Stimulated activated CD4-positive, alpha-beta T cell treated with anti-CD3 and anti-CD28 coated beads, Interleukin-15, amount 100 ng/mL, for 48 hours (primary cell): ENCODE measurements at places on chromosomes 3 and 15.
A peak's percentile ranks its signal among the peaks of the same experiment; 100 is the strongest.

- no peak for DNase-seq
Measured at GRCh38 chr15:79381593-79381992, 50.5 kb upstream of the MINAR1 start.

- DNase-seq = no peak
Measured at GRCh38 chr3:13391308-13391707, 28.8 kb downstream of the NUP210 start.

GRCh38 chr3:132834356-132834755, 112.1 kb upstream of the NPHP3 start:
- no peak for DNase-seq

- DNase-seq = no peak
Measured at GRCh38 chr3:13452490-13453335, 27.4 kb upstream of the HDAC11 start.

- no peak for DNase-seq
Measured at GRCh38 chr3:4163011-4163410, 140.2 kb upstream of the SETMAR start.

DNA sequence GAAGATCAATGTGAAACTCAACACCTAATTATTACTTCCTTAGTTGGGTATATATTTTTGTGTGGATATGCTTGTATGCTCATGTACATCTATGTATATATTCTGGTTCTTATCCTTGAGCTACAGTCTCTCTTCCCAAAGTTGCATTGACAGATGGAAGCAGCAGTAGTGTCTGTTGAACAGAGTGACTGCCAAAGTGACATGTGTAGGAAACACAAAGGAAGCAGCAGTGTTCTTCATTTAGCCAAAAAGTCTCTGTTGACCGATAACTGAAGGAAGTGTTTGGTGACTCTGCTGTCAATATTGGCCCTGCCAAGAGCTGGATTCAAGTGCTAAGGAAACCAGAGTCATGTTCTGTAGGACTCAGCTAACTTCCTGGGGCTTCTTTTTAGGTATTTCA, 123.8 kb downstream of the C3orf70 start:
- DNase-seq = no peak

DNA sequence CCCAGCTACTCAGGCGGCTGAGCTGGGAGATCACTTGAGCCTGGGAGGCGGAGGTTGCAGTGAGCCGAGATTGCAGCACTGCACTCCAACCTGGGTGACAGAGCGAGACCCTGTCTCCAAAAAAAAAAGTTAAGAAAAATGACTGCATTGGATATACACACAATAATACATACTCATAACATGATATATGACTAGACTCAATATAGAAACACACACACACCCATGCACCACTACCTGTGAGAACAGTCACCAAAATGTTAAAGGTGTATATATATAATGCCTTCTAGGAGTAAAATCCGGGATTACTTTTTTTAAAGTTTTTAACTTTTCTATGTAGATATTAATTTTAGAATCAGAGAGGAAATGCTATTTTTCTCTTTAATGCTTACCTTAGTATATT, 25.9 kb downstream of the PHC3 start:
- DNase-seq = no peak

DNA sequence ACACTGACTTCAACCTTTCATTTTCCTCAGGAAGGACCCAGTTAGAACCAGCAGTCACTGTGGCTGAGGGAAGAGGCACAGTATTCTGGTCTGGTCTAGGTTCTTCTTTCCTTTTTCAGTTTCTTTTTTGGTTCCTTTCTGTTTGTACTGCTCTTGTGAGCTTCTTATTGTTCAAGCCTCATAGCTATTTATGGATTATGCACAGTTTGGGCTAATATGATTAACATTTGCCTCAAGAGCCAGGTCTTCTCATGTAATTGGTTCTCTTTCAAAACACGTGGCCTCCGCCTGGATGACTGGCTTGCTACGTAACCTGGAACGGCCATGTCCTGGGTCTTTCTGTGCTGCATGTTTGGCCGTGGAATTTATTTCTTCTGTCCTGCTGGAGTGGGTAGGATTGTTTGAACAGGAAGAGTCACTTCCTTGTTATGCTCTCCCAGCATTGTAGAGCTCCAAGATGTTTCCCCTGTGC, 43.3 kb downstream of the RBMS3 start:
- no peak for DNase-seq

DNA sequence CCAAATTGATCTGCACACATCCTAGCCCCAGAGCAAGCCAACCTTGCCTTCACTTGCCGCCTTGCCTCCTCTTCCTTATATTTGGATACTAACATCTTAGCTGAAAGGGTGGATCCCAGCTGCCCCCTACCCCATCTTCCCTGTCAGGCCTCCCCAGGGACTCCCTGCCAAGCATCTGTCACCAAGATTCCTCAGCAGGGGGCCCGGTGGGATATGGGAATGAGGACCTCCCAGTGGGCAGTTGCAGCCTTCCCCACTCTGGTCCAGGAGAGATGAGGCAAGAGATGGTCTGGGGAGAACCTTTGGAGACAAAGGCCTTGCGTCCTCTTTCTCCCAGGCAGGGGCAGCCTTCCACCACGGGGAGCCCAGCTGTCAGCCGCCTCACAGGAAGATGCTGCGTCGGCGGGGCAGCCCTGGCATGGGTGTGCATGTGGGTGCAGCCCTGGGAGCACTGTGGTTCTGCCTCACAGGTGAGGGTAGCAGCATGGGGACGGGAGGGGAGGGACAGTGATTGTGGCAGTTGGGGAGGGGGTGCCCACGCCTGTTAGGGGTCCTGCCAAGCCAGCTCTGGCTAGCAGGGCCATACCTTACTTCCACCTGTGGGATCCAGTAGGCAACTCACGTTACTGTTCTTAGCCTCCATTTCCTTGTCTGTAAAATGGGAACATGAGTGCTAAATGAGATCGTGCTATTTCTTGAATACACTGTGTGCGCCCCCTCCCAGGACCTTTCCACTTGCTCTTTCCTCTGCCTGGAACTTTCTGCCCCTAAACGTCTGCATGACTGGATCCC, 15.3 kb downstream of the CD276 start:
- DNase-seq = no peak

GRCh38 chr3:20194793-20195460, 8.9 kb upstream of the SGO1 start:
- no peak for DNase-seq

- DNase-seq = no peak
Measured at GRCh38 chr3:40930131-40930538, 269.2 kb upstream of the CTNNB1 start.

DNA sequence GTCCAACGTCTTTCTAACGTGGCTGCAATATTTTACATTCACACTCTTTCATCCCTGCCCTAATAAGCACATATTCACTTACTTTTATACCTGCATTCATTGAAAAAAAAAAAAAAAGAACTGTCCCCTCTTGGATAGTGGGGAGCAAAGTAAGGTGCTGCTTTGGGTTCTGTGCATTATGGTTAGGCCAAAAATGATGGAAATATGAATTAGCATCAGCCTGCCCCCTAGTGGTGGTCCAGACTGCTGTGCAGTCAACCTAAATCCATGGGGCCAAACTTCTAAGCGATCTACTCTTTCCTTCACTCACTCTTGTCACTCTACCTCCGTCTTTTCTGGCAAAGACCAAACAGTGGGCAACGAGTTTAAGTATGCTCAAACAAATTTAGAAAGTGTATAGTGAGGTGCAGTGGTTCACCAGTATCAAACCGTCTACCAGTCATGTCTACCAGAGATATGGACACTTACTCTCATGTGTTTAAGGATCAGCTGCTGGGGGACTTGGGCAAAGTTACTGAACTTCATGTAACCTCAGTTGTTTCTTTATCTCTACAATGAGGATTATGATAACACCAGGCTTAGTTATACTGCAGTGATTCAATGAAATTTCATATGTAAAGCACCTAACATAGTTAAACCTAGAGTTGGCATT, 61.5 kb upstream of the GRM7 start:
- DNase-seq = peak; percentile 7

DNA sequence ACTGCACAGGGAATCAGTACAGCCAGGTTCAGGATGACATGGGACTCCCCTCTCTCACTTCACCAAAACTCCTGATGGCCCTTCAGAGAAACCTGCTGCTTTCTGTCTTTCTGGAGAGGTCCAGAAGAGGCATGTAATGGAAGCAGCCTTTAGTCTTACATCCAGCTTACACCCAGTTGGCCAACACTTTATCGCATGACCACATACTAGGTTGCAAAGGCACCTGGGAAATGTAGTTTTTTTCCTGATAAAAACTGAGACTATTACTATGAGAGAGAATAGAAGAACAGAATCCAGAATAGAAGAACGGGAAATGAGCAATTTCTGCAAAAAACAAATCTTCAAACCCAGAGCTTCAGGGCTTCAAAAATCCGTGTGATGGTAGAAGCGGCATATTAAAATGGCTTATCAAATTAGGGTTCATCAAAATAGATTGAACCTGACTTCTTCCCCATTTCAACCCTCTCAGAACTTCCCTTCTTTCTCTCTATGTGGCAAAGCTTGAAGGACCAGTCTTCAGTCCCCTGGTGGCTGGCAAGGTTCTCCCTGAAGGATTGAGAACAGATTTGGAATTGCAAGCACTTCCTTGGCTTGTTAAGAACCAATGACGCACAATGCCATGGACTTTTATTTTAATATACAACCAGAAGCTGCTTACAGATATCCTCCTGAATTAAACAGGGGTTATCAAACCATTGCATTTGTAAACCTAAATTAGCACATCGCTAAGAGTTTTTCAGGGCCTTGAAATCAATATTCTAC, 34.4 kb downstream of the CORO2B start:
- no peak for DNase-seq

- DNase-seq = no peak
Measured at GRCh38 chr3:435161-435560, 238.6 kb downstream of the CHL1 start.

GRCh38 chr3:18679238-18679637, 254.1 kb upstream of the SATB1 start:
- DNase-seq = no peak

DNA sequence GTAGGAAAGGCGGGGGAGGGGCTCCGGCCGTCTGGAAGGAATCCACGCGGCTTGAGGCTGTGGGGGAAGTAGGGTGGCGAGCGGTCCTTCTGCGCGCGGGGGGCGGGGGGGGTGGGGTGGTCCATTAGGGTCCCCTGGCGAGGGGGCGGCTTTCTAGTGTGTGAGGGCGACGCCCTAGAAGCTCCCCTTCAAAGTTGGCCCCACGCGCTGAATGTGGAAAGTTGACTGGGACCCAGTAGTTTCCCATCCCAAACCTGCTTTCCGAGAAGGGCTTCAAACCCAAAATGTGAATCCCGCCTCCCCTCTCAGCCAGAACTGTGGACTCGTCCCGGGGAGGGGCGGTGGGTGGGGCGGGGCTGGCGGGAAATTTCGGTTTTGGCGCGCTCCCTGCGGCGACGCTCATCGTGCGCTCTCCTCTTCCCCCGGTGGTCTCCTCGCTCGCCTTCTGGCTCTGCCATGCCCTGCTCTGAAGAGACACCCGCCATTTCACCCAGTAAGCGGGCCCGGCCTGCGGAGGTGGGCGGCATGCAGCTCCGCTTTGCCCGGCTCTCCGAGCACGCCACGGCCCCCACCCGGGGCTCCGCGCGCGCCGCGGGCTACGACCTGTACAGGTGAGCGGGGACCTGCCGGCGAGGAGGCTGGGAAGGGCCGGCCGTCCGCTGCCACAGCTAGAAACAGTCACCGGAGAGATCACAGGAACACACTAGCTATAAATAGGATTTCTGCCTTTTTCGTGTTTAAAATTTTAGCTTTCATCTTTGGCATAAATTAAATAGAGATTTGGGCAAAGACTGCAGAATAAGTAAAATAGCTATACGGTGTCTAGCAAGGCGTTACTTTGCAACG, 790 bp downstream of the DUT start:
- peak; percentile 67 for DNase-seq

DNA sequence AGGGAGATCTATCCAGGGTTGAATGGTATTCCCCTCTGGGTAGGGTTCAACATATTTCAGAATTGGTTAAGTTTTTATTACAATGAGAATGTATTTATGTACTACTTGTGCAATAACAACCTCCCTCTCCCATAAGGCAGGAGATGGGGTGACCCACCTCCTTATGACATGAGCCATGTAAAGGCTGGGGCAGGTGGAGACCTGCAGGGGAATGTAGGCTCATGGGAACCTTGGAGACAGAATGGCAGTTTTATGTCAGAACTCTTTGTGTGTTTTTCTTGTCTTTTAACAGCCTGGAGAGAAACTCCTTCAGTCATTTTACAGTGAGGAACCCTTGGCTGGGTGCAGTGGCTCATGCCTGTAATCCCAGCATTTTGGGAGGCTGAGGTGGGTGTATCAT, 24.6 kb upstream of the INSYN1 start:
- no peak for DNase-seq

- DNase-seq = no peak
Measured at GRCh38 chr3:71942432-71943187, 157.7 kb upstream of the PROK2 start.

- no peak for DNase-seq
Measured at GRCh38 chr15:58487724-58488120, 55.9 kb downstream of the LIPC start.

- no peak for DNase-seq
Measured at GRCh38 chr3:154161806-154162205, 40.6 kb downstream of the ARHGEF26 start.

GRCh38 chr15:85642693-85643066, 152.0 kb downstream of the KLHL25 start:
- no peak for DNase-seq

GRCh38 chr3:134480546-134480945, 5.2 kb downstream of the ANAPC13 start:
- no peak for DNase-seq

DNA sequence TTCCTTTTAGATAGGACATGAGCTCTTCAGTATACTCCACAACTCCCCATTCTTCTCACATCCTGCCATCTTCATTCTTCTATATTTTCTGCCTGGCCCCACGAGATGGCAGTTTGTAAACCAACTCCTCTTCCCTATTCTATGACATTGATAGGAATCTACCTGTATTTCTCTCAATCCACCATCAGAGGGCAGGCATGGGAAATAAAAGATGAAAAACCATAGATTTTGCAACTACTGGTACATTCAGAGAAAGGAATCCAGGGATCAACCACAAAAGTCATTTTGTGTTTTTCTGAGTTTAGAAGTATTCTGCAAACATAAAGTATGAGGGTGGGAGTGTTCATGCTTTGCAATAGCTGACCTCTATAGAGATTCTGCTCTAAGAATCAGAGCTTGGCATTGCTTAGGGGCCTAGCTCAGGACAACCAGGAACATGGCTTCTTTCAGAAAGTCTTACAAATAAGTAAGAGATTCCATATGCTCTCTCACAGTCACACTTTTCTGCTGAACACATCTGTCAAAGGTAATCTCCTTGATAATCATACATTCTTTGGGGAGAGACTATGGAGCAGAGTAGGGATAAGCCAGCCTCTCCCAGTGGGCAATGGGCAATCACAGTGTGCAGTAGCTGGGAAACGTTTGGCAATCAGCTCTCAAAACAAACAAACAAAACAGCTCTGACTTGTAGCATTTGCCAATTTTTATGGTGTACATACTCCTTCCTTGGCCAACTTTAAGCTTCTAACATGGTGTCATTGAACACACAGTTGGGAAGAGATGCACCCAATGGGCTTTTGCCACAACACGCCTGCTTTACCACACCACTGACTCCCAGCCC, 43.1 kb upstream of the SLC25A36 start:
- no peak for DNase-seq

DNA sequence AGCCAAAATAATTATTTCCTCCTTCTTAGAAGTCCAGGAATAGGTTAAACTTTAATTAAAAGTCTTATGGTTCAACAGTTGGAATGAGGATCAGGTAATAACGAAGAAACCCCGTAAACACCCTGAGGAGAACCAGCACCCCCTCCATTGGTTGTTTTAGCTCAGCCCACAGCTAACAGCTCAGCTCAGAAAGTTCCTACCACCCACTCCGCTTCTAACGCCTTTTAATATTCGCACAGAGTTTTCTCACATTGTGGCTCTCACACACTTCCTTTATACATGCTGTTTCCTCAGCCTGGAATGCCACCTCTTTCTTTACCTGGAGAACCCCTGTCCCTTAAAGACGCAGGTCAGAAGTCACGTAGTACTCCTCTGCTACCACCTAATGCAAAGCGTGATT, 17.0 kb downstream of the CX3CR1 start:
- DNase-seq = no peak
